Naive B cell (primary cell): ENCODE measurements at places on chromosomes 11 and 22. TPM values are rescaled to one million over a fixed set of nuclear protein-coding genes. Genes with fewer than 3 reads are reported as not detected.

The MMP27 gene
- not detected for polyA plus RNA-seq

The CDC45 gene
- polyA plus RNA-seq = not detected

The PUS3 gene
- 7.5 TPM for polyA plus RNA-seq

The ZDHHC5 gene
- 34.5 TPM for polyA plus RNA-seq

The APOL4 gene
- polyA plus RNA-seq = 0.48 TPM

The F2 gene
- not detected for polyA plus RNA-seq

The POU2AF2 gene
- polyA plus RNA-seq = not detected
